Stimulated activated CD4-positive, alpha-beta T cell treated with anti-CD3 and anti-CD28 coated beads, Interleukin-12 subunit alpha, Interleukin-12 subunit beta, amount 100 ng/mL, for 24 hours (primary cell): ENCODE measurements at places on chromosomes 7 and 10.
A peak's percentile ranks its signal among the peaks of the same experiment; 100 is the strongest.

GRCh38 chr7:91787931-91788330 is 92.6 kb downstream of the MTERF1 start:
- no peak for DNase-seq

DNA sequence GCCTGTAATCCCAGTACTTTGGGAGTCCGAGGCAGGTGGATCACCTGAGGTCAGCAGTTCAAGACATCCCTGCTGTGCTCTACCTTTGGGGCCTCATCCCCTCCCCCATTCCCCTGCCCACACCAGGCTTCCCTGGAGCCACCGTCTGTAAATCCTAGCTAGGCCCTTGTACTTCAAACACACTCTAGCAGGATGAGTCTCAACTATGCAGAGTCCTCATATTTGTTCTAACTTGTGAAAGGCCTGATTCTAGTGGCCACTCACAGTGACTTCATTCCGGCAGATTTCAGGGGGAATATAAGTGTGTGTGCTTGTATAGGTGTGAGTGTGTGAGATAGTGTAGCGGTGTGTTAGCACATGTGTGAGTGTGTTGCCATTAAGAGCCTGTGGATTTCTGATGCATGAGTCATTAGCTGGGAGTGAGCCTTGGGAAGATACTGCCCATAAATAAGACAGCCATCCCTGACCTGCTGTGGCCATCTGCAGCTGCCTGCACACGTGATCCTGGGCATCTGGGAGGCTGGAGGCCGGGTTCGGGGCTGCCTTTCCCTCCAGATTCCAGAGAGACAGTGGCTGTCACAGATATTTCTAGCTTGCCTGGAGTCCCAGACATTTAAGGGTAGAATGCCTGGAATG is 1.7 kb upstream of the NEURL1 start:
- no peak for DNase-seq

DNA sequence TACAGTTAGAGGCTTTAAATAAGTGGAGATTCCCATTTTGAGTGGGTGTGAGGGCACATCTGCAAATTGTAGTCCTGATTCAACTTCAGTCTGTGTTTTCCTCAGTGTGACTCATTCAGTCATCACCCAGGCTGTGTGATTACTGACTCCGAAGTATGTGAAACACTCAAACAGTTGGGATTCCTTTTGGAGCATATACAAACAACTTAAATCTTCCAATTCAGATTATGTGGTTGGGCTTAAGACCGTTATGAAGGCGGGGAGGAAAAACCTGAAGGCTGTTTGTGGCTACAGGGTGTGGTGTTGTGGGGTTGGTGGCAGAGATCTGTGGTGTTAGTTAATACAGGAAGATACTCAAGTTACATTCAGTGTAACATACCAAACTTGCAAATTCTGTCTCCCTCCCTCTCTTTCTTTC is 259.7 kb upstream of the FERD3L start:
- no peak for DNase-seq

DNA sequence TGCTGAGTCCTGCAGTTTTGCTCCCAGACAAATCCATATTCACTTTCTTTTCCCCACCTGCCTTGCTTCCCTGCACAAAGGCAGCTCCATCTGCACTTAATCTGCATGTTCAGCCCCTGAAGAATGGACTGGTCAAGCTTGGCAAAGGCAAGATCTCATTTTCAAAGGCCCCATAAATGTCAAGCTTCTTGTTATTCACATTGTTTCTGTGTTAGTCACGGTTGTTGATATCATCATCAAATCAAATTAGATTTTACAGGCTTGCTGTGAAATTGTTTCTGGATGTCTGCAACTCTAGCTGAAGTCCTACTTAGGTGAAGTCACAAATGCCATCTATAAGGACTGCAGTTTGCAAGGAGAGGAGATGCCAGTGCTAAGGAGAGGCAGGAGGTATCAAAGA is 91.0 kb downstream of the GPAM start:
- DNase-seq = no peak

GRCh38 chr7:80941208-80941758 is 22.4 kb upstream of the SEMA3C start:
- no peak for DNase-seq

DNA sequence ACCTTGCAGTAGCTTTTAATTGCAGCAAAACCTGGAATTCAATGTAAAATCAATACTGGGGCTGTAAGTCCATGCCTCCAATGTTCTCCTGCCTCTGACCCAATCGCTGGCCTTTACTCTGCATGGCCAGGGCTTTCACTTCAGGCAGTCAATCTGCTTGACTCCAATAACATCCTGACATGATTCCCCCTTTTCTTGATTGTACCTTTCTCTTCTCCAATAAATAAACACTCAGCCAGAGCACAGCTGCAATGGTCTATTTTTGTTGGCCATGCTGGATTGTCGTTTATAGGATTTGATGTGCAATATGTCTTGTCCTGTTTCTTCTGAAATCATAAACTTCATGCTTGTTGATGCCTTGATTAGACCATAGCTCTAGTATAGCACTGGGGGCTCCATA is 97.8 kb upstream of the COL1A2 start:
- DNase-seq = no peak

GRCh38 chr7:147008530-147008929 is 891.9 kb downstream of the CNTNAP2 start:
- DNase-seq = no peak

- peak; percentile 26 for DNase-seq
Observed at GRCh38 chr10:69801094-69801433, 642 bp upstream of the COL13A1 start.

- DNase-seq = no peak
Observed at GRCh38 chr10:73859784-73860491, 14.4 kb downstream of the CAMK2G start.

- DNase-seq = no peak
Observed at GRCh38 chr7:55488216-55488615, 84.1 kb downstream of the VOPP1 start.

GRCh38 chr10:14975672-14976273 is 16.6 kb downstream of the MEIG1 start:
- DNase-seq = no peak

DNA sequence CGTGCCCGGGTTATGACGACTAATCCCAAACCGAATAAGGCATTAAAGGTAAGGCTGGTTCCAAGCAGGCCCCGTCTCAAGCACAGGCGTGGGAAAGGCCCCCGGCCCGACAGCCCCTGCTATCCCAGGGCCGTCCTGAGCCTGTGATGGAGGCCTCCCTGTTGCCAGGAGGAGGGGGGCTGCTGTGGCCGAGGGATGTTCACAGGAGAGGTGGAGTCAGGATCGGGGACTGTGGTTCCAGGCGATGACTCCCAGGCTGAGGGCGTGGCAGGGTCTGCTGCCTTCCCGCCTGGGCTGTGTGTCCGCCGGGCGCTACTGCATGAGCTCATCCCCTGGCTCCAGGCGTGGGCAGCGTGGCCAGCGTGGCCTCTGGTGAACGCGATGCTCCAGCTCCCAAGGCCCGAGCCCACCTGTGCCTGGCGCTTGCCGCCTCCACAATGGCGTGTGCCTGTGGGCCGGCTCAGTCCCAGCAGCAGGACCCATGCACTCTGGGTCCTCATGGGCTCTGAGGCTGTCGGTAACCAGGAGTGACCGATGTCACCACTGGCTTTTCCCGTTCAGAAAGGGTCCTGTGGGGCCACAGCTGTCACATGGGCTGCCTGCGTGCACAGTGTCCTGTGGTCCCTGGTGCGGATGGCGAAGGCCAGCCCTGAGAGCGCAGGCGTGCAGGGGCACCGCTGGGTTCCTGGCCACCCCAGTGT is 8.8 kb downstream of the MAFK start:
- no peak for DNase-seq

DNA sequence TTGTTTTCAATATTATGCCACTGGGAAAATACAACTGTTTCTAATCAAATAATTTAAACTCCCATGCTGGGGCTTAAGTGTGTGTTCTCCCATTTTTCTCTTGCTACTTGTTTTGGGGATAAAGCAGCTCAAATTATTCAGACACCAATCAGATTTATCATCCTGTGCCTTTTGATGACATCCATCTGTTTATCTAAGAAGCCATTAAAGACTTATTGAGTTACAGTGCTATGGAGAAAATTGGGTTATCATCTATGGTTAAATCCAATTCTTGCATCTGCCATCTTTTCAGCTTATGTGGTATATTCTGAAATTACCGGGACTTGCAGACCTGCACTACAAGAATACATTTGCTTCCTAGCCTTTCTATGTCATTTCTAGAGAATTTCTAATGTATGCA is 401.2 kb downstream of the GFRA1 start:
- no peak for DNase-seq

DNA sequence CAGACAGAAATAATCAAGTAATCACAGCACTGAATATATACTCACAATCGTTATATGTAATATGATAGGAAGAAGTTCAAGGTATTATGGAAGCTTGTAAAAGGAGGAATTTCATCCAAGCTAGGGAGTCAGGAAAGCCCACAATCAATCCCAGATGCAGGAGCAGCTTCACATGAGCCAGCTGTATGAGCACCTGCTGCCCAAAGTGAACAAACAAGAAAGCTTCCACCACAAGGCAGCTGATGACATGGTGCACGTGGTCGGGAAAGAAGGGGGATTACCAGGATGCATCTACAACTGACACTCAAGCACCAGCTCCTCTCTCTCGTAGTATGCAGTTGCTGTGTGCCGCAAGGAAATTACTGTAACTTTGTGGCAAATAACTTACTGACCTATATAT is 225.2 kb downstream of the XPNPEP1 start:
- DNase-seq = no peak

GRCh38 chr7:110852156-110852940 is 238.6 kb upstream of the LRRN3 start:
- DNase-seq = no peak

DNA sequence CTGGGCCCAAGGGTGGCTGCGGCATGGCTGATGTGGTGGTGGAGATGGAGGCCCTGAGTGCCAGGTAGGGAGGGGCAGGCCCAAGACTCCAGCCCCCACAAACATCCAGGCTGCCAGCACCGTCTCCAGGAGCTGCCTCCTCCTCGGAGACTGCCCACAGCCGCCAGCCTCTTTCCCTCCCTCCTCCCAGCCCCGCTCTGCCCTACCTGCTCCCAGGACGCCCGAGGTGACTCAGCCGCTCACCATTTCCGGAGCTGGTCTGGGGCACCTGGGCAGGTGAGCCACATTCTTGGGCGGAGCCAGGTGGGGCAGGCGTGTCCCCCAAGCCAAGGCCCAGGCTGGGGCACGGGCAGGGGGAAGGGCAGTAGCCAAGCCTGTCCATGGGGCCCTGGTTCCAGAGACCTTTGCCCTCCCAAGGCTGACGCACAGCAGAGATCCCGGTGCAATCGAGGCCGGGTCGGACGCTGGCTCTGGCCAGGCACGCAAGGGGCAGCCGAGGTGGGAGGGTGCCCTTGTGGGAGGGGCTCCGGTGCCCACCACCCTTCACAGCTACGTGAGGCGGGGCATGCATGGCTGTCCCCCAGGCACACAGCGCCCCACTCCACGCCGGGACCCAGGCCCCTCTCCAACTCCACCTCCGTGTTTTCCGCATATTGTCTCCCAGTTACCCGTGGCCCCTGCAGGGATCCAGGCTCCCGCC is 8.8 kb downstream of the ADAP1 start:
- DNase-seq = no peak

- DNase-seq = no peak
Observed at GRCh38 chr7:22563621-22564241, 63.7 kb upstream of the STEAP1B start.

GRCh38 chr7:49564379-49564714 is 209.1 kb upstream of the VWC2 start:
- no peak for DNase-seq

- DNase-seq = no peak
Observed at GRCh38 chr7:65554-65953, 126.8 kb upstream of the FAM20C start.

GRCh38 chr7:87210506-87210905 is 9.0 kb downstream of the TMEM243 start:
- DNase-seq = no peak

DNA sequence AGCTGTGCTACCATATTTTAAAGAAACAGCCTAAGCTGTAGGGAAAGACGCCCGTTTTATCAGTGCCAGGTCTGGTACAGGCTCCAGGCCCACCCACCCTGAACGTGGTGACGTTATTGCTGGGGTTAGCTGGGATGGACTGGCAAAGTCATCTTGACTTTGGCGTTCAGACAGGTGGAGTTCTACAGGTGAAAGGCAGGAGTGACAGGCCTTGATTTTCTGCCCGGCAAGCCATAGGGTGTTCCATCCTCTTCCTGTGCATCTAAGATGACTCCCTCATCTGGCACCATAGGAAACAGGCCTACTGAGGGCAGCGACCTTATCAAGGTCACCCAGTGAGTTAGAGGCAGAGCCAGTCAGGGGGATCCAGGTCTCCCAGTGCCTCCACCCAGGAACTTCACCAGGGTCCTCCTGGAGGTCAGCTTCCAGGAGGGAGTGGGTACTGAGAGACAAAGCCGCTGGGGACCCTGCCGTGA is 41.6 kb downstream of the HK1 start:
- no peak for DNase-seq

- DNase-seq = no peak
Observed at GRCh38 chr10:78752708-78753107, 316.1 kb upstream of the ZMIZ1 start.

DNA sequence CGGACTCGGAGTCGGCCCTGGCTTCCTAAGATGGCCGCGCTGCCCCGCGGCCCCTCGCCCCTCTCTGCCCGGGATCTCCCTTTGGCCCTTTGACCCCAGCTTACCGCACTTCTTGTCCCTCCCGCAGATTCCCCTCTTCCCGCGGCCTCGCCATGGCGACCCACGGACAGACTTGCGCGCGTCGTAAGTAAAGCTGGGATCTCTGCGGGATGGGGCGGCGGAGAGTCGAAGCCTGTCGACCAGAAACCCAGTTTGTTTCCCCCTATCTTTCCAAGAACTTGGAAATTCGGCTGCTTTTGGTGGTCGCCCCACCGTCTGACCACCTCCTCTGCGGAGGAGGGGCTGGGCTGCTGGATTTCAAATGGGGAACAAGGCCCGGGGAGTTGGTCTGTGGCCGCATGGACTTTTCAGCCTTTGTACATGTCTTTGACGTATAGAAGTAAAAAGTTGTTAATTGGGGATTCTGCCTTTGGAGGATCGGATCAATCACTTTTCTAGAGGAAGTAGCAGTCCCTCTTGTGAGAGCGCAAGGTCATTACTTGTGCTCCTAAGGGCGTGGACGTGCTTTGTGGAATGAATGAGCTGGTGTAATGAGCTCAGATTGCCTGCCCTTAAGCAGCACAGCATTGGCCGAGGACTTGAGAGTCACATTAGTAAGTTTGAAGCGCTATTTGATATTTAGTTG is 553 bp downstream of the VDAC2 start:
- no peak for DNase-seq

DNA sequence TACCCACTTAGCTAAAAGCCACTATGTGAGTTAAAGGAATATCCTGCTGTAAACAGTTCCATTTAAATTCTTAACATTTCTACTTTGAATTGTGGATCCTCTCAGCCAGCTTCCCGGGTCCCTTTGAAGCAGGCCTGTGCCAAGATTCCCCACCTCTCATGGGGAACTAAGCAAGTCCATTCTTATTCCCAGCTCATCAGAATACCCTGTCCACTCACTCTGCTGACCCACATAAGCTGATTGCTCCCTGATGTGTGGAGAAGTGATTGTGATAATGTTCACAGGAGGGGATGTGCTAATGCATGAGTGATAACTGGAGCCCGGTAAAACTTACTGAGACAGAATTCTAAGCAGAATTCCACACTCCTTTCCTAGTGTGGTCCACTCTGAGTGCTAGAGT is 709.7 kb downstream of the CNTNAP2 start:
- DNase-seq = no peak

GRCh38 chr10:49324711-49325110 is 25.7 kb downstream of the C10orf71 start:
- DNase-seq = no peak
